ENCODE measurements at places on chromosomes 11 and 22. TPM values are rescaled to one million over a fixed set of nuclear protein-coding genes. Genes with fewer than 3 reads are reported as not detected.

The OR10A2 gene
- not detected for total RNA-seq

The ARHGAP20 gene
- total RNA-seq, result 2.3 TPM

The CRYBB2 gene
- total RNA-seq, result not detected

The TRIM48 gene
- not detected for total RNA-seq

The CCDC88B gene
- total RNA-seq, result 1.3 TPM

The C11orf86 gene
- not detected for total RNA-seq

The GAL3ST1 gene
- total RNA-seq, result not detected

The TEX12 gene
- 0.16 TPM for total RNA-seq

The P2RY2 gene
- not detected for total RNA-seq

The TH gene
- total RNA-seq, result not detected

Data from bronchial smooth muscle cell (primary cell).